ENCODE measurements at places on chromosomes 3 and 15.

DNA sequence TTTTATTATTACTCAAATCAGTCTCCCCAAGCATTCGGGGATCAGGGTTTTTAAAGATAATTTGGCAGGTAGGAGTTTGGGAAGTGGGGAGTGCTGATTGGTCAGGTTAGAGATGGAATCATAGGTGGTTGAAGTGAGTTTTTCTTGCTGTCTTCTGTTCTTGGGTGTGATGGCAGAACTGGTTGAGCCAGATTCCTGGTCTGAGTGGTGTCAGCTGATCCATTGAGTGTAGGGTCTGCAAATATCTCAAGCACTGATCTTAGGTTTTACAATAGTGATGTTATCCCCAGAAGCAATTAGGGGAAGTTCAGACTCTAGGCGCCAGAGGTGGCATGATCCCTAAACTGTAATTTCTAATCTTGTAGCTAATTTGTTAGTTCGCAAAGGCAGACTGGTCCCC lies 20.6 kb upstream of the TRANK1 start:
- DNase-seq, result no peak

- DNase-seq, result no peak
Observed at GRCh38 chr3:77304700-77305021, 264.8 kb downstream of the ROBO2 start.

GRCh38 chr3:165204445-165204844 lies 8.3 kb upstream of the SLITRK3 start:
- no peak for DNase-seq

DNA sequence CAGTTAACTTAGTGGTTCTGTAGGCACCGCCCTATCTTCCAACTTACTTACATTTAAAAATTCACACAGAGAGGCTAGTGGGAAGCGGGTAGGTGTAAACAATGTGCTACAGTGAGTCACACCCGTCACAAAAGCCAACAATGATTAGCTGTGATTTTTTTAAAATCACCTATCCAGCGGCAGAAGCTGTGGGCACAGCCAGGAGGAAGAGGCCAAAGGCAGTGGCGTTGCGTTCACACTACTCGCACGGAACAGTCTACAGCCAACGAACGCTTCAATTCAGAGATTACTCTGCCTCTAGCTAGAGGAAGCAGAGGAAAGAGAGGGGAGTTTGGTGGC lies 2.5 kb upstream of the NLGN1 start:
- DNase-seq, result peak; percentile 92

DNA sequence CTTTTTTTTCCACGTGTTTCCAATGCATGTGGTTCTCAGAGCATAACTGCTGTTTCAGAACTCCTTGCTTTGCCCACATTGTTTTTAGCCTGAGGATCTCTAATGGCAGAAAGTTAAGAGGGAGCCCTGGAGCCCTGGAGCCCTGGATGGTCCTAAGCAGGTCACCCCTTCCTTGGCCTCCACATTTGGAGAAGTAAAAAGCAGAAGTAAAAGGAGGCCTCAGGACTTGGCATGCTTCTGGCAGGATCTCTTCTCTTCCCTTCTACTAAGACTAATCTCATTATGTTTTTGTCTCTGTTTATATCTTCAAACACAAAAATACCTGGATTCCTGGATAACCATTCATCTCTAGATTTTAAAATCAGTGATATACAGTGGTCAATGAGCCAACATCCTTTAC lies 50.1 kb downstream of the P2RY1 start:
- no peak for DNase-seq

DNA sequence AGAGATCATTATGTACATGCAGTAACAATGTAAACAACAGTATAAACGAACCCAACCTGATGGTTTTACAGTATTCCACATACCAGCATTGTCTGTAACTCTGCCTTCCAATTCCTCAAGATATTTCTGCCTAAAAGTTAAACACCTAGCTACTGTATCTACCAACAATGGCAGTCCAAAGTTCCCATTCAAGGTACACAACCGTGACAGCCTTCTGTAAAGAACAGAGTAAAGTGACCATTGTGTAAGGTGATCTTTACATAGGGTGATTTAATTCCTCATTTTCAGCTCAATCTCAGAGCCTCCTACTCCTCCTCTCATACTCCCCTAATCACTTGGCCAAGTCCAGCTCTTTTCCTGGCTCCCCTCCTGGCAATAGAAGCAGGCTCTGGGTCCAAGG lies 10.4 kb downstream of the SECISBP2L start:
- DNase-seq, result no peak

GRCh38 chr15:80439140-80439539 lies 35.0 kb downstream of the ARNT2 start:
- DNase-seq, result no peak

GRCh38 chr3:55172913-55173312 lies 245.1 kb upstream of the LRTM1 start:
- no peak for DNase-seq

DNA sequence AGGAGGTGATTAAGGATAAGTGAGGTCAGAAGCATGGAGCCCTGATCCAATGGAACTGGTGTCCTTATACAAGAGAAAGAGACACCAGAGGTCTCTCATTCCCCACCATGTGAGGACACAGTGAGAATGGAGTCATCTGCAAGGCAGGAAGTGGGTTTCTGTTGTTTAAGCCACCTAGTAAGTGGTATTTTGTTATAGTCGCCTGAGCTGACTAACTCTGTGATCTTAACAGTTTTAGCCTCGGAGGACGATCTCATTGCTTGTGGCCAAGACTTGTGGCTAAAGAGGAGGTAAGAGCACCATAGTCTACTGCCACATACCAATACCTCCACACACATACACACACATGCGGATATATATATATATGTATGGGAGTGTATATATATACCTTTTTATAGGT lies 73.8 kb downstream of the MCTP2 start:
- DNase-seq, result no peak

DNA sequence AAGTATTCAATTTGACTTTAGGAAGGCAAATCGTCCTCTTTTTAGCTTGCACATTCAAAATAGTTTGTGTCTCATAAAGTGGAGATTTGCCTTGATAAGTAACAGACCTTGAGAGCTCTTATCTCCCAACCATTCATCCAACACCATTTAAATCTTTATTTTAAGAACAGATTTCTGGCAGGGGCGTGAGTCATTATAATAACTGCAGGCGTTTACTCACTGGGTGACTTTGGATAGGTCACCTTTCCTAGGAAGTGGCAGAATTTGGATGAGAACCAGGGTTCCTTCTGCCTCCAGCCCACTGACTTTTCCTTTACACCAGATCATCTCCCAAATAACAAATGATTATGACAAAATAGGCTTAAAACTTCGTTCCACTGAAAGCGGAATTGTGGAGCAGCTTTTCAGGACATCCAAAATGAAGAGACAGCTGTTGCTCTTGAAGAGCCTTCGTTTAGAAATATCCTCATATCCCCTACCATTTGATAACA lies 5.0 kb downstream of the LMCD1 start:
- no peak for DNase-seq

DNA sequence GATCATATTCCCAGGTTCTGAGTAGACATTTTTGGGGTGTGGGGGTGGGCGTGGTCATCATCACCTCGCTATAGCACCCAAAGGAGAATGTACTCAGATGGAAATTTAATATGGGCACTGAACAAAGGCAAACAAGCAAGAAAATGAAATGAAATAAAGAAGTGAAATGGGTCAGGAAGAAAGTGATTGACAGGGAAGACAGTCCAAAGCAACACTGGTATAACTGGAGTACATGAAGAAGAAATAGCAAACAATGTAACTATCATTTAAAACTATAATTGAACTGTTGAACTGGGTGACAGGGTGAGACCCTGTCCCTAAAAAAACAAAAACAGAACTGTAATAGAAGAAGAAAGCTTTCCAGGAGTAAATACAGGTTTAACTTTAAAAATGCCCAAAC lies 24.8 kb downstream of the RPL39L start:
- no peak for DNase-seq

DNA sequence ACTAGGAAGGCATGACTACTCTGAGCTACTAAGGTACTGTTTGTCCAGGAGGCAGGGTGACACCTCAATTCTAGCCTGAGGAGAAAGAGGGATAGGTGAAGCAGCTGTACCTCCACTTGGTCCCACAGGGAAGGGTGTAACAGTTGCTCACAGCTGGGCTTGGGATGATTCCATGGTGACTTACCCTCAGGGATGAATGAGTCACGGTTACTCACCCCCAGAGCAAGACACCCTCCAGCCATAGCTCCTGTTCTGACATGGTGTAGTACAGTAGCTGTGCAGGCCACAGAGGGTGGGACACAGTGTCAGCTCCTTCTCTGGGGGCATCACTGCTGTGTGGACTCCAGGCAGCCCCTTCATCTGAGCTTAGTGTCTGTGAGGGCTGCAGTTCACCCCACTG lies 868.6 kb upstream of the SEMA6D start:
- DNase-seq, result no peak

- DNase-seq, result peak; percentile 49
Observed at GRCh38 chr3:182979103-182979673, 1.1 kb downstream of the DCUN1D1 start.

DNA sequence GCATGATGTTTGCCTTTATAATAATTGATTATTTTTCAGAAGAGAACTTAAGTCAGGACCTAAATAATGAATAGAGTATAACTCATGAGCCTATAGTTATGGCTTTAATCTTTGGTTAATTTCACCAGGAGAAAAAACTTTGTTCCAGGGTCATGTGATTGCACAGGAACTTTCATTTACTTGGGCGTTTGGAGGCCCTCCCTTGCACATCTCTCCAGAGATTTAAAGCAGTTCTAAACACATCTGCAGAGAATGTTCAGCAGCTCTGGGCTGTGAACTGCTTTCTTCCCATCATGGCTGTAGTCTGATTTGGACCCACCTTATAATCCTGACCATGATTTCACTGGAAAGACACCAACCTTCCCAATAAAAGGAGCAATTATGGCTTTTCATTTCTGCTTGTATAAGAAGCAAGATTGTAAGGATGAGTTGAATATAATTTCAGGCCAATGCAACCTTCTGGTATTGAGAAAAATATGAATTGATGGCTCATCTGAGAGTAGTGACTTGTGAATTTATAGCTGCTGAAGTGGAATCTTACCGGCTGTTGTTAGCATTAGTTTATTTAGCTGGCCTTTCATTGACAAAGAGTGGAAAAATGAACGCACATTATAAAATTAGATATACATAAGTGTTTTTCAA lies 80.9 kb upstream of the PRTG start:
- no peak for DNase-seq

- DNase-seq, result no peak
Observed at GRCh38 chr3:150225986-150226385, 182.1 kb upstream of the TSC22D2 start.

DNA sequence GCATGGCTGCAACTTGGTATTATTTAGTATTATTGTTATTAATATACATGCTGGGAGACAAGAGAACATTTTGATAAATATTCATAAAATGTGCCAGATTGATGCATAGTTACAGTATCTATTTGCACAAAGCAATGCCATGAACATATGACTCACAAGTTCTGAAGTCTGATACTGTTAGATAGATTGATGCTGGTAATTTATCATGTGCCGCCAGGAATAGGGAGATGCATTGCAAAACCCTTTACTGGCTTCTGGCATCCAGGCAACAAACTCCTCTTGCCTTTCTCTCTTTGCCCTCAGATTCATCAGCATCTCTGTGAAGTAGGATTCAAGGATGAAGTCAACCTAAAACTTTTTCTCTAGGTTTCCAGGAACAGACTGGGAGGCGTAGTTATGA lies 41.0 kb upstream of the SLC25A26 start:
- no peak for DNase-seq

DNA sequence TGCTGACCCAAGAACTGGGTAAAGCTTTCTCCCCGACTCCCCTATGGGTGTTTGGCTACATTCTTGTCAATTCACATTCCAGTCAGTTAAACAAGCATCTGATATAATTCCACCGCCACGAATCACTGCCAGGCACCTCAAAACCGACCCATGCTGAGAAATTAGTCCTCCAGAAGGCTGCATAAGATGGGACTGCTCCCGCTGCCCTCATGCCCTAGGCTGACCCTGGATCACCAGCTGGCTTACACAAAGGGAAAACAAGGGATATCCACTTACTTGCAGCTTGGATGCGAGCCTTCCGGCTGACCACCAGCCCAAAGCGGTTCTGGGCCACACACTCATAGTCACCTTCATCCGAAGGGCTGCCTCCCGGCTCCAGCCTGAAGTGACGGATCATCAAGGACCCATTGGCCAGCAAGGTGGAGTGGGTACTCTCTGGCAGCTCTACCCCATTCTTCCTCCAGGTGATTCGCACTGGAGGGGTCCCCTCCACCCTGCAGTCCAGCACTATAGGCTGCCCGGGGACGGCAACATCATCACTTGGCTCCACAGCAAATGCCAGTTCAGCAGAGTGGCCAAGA lies 2.9 kb downstream of the IGDCC3 start:
- DNase-seq, result no peak

DNA sequence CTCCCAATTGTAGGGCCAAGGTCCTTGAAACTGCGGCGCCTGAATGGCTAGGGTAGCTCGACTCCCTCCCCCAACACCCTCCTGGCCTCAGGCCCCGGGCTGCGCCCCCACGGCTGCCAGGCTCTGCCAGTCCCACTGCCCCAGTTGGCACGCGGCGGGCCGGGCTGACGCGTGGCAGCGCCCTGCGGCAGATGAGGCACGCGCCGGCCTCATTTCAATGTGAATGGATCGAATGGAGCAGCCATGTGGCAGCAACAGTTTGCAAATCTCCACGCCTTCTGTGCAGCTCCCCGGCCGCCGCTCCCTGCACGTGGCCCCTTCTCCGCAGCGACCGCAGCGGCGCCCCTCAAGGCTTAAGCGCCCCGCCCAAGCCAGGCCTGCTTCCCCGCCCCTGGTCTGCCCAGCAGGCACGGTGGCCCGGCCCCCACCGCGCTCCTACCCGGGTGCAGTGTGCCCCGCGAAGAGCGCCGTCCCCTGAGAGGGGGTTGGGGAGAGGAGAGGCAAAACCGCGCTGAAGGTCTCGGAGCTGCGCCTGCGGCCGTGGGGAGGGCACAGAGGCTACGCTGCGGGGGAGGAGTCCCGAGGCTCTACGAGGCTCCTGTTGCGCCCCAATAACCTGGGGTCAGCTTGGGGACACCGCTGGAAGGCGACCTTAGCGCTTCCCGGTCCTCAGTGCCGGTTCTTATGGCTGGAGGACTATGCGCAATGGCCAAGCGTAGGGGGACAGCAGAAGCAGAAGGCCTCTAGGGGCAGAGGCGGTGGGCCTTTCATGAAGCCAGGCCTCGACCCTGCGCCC lies 3.1 kb upstream of the DLL4 start:
- DNase-seq, result peak; percentile 55

DNA sequence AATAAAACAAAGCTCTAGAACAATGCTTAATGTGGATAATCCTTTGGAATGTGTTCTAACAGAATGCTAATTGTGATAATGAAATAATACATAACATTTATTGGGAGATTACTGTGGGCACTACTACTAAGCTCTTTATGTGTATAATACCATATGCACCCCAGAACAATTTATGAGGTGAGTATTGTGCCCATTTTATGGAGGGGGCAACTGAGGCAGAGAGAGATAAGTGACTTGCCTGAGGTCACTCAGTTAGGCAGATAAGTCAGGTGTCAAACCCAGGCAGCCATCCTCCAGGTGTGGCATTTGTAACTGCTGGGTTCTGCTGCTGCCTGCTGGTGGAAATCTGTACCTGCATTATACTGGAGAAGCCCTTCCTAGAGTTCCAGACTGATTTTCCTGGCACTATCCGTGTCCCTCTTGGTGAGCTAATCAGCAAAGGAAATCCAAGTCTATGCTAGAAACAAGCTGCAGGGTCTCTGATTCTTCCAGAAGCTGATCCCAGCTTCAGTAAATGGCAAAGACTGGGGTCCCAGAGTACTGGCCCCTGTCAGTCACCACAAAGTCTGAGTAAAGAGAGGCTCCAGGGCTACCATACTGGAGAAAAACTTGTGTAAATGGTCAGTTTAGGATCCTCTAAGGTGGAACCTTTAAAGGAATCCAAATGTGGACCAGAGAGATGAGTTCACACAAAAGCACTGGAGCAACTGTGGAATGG lies 22.6 kb upstream of the RBP1 start:
- DNase-seq, result peak; percentile 41

Data from NCI-H774 (cell line).